SHP77 (cell line): ENCODE measurements at places on chromosomes 11 and 22.

DNA sequence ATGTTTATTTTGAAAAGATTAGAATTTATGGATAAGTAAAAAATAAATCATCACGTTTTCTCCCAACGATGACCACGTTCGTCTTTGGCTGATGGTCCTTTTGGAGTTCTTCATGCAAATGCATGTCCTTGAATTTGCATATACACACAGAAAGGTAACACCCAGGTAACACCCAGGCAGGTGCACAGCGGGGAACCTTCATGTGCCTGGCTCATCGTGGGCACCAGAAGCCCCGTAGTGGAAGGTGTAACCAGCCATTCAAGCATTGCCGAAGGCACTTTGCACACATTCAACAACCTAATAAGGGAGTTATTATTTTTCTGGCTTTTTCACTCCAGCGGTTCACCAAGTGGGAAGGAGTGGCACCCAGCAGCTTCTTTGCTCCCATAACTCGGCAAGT is 404.6 kb downstream of the TBC1D22A start:
- no peak for DNase-seq

- no peak for DNase-seq
Measured at GRCh38 chr11:82038154-82038553, 695.5 kb downstream of the FAM181B start.

DNA sequence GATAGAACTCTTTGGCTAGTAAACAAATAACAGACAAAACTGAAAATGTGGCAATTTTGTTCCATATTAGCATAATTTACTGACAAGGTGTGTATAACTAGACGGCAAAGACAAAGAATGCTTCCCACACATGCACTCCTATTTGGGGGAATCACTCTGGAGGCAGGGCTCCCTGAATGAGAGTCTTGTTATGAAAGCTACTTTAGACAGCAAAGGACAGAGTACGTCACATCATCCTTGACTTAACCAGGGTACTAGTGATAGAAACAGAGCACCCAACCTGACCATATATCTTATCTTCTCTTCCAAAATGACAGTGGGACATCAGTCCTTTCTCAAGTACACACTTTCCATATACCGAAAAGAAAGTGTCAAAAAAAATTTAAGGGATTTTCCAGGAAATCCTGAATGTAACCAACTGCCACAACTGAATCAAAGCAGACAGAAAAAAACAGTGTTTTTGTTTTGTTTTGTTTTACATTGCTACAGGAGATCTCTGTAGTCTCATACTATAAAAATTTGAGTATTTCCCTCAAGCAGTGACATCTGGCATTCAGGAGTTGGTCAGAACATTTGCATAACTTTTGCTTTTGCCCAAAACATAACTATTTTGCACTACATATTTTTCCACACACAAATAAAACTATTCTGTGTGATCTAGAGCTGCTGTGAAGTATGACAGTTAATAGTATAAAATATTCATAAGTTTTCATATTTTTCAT is 98.9 kb downstream of the ARHGAP20 start:
- no peak for DNase-seq

- DNase-seq = no peak
Measured at GRCh38 chr11:110832080-110832479, 119.8 kb upstream of the ARHGAP20 start.

DNA sequence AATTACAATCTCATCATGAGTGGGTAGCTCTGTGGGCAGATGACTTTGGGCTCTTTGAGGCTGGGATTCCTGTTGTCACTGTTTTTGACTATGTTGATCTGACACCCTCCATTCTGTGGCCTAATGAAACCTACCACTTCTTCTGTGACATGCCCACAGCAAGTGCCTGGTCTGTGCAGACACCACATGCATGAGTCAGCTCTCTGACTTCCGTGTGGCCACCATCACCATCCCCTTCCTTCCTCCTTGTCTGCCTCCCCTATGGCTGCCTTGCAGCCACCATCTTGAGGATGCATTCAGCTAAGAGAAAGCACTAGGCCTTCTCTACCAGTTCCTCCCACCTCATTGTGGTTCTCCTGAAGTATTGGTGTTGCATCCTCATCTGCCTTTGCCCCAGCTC is 15.3 kb upstream of the OR10V1 start:
- DNase-seq = no peak

GRCh38 chr11:117465236-117465997 is 137.8 kb downstream of the CEP164 start:
- DNase-seq = no peak

DNA sequence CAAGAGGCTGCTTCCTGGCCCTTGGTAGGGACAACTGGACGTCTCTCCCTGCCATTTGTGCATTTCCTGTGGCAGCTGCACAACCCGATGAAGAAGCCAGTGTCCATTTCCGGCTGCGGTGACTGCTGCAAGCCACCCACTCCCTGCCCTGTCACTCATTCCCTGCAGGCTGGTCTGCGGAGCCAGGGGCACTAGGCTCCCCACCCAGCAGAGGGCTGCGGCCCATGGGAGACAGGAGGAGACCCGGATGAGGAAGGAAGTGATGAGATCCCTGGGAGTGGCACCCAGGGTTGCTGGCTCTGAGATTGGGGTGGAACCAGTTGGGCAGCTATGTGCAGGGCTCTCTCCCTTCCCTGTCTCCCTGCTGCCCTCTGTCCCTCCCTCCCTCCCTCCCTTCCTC is 10.0 kb upstream of the MYRF start:
- no peak for DNase-seq

DNA sequence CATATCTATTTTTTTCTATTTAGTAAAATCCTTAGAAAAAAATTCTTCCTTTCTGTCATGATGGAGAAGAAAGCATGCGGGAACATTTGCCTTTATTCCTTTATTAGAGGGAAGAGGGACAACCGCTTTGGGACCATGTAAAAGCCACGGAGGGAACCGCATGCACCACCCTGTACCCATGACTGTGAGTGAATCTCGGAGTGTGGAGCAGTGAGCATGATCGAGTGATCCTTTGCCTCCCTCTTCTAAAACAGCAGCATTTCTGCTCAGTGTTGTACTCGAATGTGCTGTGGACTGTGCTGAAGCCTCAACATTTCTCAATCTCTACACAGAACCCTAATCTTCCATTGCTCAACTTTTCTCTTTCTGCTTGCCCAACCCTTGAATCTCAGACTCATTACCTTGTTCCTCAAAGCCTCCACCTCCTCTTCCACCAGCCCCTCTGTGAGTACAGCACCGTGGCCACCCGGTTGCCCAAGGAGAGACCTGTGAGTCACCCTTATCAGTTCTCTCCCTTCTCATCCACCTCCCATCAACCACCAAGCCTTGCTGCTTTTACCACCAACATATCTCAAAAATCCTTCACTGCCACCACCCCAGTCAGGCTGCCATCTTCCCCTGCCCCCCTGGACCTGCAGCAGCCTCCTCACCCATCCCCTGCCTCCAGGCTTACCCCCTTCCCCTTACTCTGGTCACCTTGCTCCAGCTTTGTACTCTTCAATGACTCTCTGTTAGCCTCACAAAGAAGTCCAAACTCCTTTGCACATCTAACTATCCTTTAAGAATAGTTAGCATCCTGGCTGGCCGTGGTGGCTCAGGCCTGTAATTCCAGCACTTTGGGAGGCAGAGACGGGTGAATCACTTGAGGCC is 103.1 kb downstream of the NAT10 start:
- no peak for DNase-seq

GRCh38 chr11:128052912-128053641 is 534.3 kb downstream of the ETS1 start:
- no peak for DNase-seq

GRCh38 chr22:42889304-42889703 is 32.2 kb upstream of the ARFGAP3 start:
- no peak for DNase-seq
